ENCODE measurements at places on chromosomes 4 and X. TPM values are rescaled to one million over a fixed set of nuclear protein-coding genes. Genes with fewer than 3 reads are reported as not detected.

The PASD1 gene
- 0.27 TPM for total RNA-seq

The TBC1D8B gene
- 9.5 TPM for total RNA-seq

The BRS3 gene
- total RNA-seq: not detected

The IRS4 gene
- total RNA-seq: not detected

The KIF4A gene
- 42.8 TPM for total RNA-seq

The GRPR gene
- total RNA-seq: 0.15 TPM

The GLOD5 gene
- total RNA-seq: not detected

The SMIM10 gene
- total RNA-seq: 12.6 TPM

The SSX4 gene
- not detected for total RNA-seq

The MAGED1 gene
- 524 TPM for total RNA-seq

The XKRX gene
- total RNA-seq: 3.7 TPM

The PPM1K gene
- 23.3 TPM for total RNA-seq

The NSUN7 gene
- total RNA-seq: 5.9 TPM

The ANKRD37 gene
- 6.3 TPM for total RNA-seq

The PPP1R2C gene
- total RNA-seq: not detected

The CABS1 gene
- not detected for total RNA-seq

The RNF212 gene
- total RNA-seq: 25.2 TPM

The C4orf17 gene
- not detected for total RNA-seq

The NPY5R gene
- total RNA-seq: not detected

The ATP2B3 gene
- total RNA-seq: not detected

The CT45A10 gene
- not detected for total RNA-seq

The MAGEB2 gene
- 0.12 TPM for total RNA-seq
